CD14-positive monocyte (primary cell): ENCODE measurements at places on chromosomes 7 and 10.

DNA sequence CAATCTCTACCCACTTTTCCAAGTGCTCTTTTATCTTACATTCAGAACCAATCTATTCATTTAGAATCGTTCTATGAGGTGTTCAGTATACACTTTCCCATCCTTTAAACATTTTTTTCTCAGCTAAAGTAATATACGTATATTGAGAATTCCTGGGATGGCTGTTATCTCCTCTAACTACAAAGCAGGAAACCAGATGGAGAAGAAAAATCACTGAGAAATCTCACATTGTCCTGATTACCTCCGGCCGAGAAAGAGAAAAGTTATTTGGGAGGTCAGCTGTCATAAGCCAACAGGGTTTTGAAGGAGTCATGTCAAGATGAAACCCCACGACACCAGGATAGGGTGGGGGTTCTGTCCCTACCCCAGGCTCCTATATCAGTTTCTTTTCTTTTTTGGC is 99.2 kb upstream of the KDM7A start:
- H3K4me1 ChIP-seq: no peaks in the 10 kb centered on the region
- no peak for DNase-seq
- no peak overlapping the region for H3K4me3 ChIP-seq
- no peaks in the 10 kb centered on the region for H3K27me3 ChIP-seq
- H3K27ac ChIP-seq: no peak overlapping the region

GRCh38 chr10:23439452-23439960 is 631 bp downstream of the OTUD1 start:
- H3K27me3 ChIP-seq: no peaks in the 10 kb centered on the region
- peak overlapping the region; percentile 43 for H3K27ac ChIP-seq
- DNase-seq: no peak
- H3K36me3 ChIP-seq: peaks cover 16% of the 10 kb centered on the region

- no peaks in the 10 kb centered on the region for H3K4me1 ChIP-seq
- no peak for DNase-seq
Observed at GRCh38 chr10:8481718-8482504, 427.4 kb downstream of the GATA3 start.

DNA sequence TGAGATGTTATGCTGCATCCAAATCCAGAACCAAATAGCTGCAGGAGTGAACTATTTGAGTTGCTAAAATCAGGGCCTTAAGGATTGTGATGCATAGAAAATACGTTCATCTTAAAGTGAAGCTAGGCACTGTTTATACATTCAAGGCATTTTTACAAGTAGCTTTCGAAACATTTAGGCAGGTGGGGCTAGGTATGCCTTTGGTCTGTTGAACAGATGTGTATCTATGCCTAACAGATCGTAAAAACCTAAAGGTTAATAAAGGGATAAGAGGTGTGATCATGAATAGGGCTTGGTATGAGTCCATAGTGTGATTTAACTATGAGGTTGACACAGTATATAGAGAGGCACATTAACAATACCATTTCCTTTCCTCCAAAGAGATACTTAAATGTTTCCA is 262.5 kb downstream of the SEMA3D start:
- no peak overlapping the region for H3K4me3 ChIP-seq
- no peaks in the 10 kb centered on the region for H3K4me1 ChIP-seq
- no peaks in the 10 kb centered on the region for H3K27me3 ChIP-seq

DNA sequence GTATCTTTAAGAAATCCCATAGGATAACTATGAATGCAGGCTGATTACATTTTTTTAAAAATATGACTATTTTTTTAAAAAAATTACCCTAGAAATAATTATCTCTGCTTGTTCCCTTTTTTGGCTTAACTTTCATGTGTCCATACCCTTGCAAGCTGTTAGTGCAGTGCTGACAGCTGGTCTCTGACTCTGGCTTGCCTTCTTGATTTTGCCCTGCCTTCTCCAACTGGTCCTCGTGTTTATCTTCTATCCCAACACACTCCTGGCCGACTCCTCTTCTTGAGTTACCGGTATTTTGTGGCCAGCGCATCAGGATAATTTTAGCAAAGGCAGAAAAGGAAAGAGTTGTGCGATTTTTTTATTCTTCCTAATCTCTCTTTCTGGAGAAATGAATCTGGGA is 111.7 kb upstream of the STARD3NL start:
- H3K4me1 ChIP-seq: no peaks in the 10 kb centered on the region
- no peaks in the 10 kb centered on the region for H3K27me3 ChIP-seq
- no peak for DNase-seq
- no peak overlapping the region for H3K27ac ChIP-seq
- no peak overlapping the region for H3K4me3 ChIP-seq

DNA sequence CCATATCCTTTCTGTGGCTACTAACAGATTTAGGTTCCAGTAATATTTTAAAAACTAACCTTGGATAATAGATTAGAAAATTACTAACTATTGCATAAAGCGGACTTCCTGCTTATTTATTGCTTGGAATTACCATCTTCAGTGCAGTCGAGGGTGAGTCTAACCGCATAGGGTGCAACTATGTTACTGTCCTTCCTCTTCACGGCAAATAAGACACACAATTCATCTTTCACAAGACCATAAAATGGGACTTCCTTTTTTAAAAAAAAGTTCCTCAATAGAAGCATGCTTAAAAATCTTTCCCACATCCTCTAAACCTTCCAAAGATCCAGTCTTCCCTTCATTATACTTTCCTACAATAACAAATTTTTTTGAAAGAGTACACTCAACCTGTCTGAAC is 2.1 kb downstream of the SLC25A40 start:
- H3K36me3 ChIP-seq: peaks cover 5% of the 10 kb centered on the region
- H3K27ac ChIP-seq: no peak overlapping the region
- H3K4me1 ChIP-seq: peaks cover 47% of the 10 kb centered on the region
- peak; percentile 91 for DNase-seq
- no peaks in the 10 kb centered on the region for H3K27me3 ChIP-seq
- H3K4me3 ChIP-seq: peak overlapping the region; percentile 99

DNA sequence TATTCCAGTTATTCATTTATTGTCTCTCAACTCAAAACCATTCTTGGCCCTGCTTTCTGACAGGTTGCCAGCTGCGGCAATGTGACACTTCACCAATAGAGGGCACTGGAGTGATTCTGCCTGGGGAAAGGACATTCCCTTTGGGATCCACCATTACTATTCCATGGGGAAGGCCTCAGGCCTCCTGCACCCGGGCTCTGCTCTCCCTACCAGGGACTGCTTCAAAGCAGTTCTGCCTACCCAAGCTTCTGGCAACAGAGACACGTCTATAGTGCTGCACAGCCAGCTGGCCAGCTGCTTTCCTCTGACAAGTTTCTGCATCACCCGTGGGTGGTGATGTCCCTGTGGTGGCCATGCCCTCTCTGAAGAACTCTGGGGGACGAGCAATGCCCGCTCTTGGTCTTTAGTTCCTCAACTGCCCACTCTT is 163.8 kb downstream of the ELMO1 start:
- DNase-seq: no peak
- peaks cover 29% of the 10 kb centered on the region for H3K4me1 ChIP-seq
- H3K36me3 ChIP-seq: no peaks in the 10 kb centered on the region
- no peak overlapping the region for H3K27ac ChIP-seq
- H3K4me3 ChIP-seq: no peak overlapping the region

GRCh38 chr10:4029866-4030265 is 244.9 kb upstream of the KLF6 start:
- no peak overlapping the region for H3K4me3 ChIP-seq
- H3K36me3 ChIP-seq: no peaks in the 10 kb centered on the region
- no peaks in the 10 kb centered on the region for H3K27me3 ChIP-seq
- no peak for DNase-seq
- H3K27ac ChIP-seq: no peak overlapping the region
- H3K4me1 ChIP-seq: no peaks in the 10 kb centered on the region

DNA sequence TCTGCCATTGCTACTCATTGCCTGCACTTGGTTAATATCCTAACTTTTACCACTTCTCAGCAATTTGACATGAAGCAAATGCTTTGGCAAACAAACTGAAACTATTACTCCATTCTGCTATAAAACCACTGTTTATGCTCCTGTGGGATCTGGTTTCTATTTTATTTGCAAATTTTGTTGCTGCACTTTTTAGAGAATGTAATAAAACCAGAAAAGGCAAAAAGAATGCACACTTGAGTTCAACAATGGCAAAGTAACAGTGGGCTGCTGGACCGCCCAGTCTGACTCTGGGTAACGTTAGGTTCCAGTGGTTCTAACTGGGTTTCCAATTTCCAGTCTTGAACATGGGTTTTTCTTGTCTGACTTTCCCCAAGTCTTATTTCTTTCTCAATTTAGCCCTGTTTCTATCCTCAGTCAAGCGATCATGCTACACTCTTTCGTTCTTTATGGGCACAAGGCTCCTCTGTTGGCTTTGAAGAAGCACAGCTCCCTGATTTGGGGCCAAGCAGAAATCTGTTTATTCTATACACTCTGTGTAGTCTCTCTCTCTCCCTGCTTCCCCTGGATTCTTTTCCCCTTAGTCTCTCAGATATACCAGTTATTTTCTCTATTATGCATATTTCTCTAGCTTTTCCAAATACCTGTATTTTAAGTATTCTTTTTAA is 129.2 kb upstream of the FAM3C start:
- no peaks in the 10 kb centered on the region for H3K27me3 ChIP-seq
- H3K4me3 ChIP-seq: no peak overlapping the region
- no peak for DNase-seq
- H3K36me3 ChIP-seq: no peaks in the 10 kb centered on the region
- no peak overlapping the region for H3K27ac ChIP-seq

GRCh38 chr7:151754142-151754590 is 122.7 kb downstream of the PRKAG2 start:
- H3K27ac ChIP-seq: no peak overlapping the region
- H3K36me3 ChIP-seq: peaks cover 5% of the 10 kb centered on the region
- peak; percentile 37 for DNase-seq
- H3K27me3 ChIP-seq: no peaks in the 10 kb centered on the region
- H3K4me1 ChIP-seq: peaks cover 23% of the 10 kb centered on the region

- peak overlapping the region; percentile 79 for H3K27ac ChIP-seq
- H3K36me3 ChIP-seq: peaks cover 15% of the 10 kb centered on the region
- peaks cover 17% of the 10 kb centered on the region for H3K4me1 ChIP-seq
- no peaks in the 10 kb centered on the region for H3K27me3 ChIP-seq
Observed at GRCh38 chr7:104207348-104207730, 474 bp downstream of the ORC5 start.

- H3K36me3 ChIP-seq: no peaks in the 10 kb centered on the region
- no peaks in the 10 kb centered on the region for H3K27me3 ChIP-seq
- DNase-seq: peak; percentile 37
Observed at GRCh38 chr7:114922652-114923402, 933 bp downstream of the MDFIC start.

DNA sequence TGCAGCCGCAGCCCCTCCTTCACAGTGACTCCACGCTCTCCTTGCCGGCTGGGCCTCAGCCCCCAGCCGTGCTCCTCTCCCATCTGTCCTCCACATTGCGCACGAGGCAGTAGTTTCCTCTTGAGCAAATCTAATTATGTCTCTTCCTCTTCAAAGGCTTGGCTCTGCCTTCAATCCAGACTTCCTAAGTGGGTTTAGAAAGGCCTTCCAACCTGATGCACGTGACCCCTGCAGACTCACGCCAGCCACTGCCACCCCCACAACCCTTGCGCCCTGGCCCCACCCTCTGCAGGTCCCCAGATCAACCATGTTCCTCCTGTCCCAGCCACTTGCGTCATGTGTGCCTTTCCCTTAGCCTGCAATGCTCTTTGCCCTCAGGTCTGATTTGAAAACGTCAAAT is 75.0 kb upstream of the ADAM12 start:
- H3K4me3 ChIP-seq: no peak overlapping the region
- no peaks in the 10 kb centered on the region for H3K4me1 ChIP-seq
- no peaks in the 10 kb centered on the region for H3K36me3 ChIP-seq
- H3K27ac ChIP-seq: no peak overlapping the region
- no peak for DNase-seq

- H3K27ac ChIP-seq: no peak overlapping the region
- DNase-seq: no peak
- no peaks in the 10 kb centered on the region for H3K27me3 ChIP-seq
- H3K36me3 ChIP-seq: no peaks in the 10 kb centered on the region
- H3K4me1 ChIP-seq: no peaks in the 10 kb centered on the region
Observed at GRCh38 chr7:71096351-71096750, 35.6 kb upstream of the GALNT17 start.

- H3K4me1 ChIP-seq: no peaks in the 10 kb centered on the region
- no peak overlapping the region for H3K4me3 ChIP-seq
- no peak overlapping the region for H3K27ac ChIP-seq
- no peak for DNase-seq
Observed at GRCh38 chr7:126570845-126571244, 681.9 kb downstream of the GRM8 start.

- peaks cover 7% of the 10 kb centered on the region for H3K27me3 ChIP-seq
- no peak for DNase-seq
- H3K36me3 ChIP-seq: peaks cover 41% of the 10 kb centered on the region
- peaks cover 7% of the 10 kb centered on the region for H3K4me1 ChIP-seq
- H3K4me3 ChIP-seq: no peak overlapping the region
Observed at GRCh38 chr10:84156009-84156408, 16.7 kb downstream of the GHITM start.

DNA sequence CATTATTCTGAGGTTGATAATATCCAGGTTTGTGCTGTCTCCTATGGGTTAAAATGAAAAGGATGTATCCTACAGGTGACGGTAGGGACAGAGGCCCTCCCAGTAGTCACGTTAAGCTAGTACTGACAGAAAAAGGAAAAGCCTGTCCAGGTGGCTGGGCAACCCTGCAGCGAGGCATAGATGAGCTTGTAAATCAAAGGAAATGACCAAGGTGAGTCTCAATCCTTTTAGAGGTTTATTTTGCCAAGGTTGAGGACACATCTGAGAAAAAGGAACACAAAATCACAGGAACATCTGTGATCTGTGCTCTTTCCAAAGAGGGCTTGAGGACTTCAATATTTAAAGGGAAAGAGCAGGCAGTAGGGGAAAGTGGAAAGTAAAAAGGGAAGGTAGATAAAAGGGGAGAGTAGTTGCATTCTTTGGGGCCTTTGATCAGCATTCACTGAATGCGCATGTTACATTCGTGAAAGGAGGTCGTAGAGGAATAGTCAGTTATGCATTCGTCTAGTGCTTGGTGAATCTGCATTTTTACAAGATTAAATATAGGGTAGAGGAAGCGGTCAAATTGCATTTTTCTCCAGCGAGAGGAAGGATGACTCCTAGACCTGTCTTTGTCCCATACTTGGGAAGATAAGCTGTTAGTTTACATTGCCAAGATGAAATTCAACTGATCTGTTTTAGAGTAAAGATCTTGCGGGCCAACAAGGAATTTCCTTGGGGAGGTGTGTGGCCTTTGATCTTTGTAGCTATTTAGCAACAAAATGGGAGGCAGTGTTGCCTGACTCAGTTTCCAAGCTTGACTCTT is 884 bp upstream of the GSTO1 start:
- H3K36me3 ChIP-seq: peaks cover 20% of the 10 kb centered on the region
- H3K4me1 ChIP-seq: peaks cover 49% of the 10 kb centered on the region
- H3K27me3 ChIP-seq: no peaks in the 10 kb centered on the region
- DNase-seq: no peak
- H3K27ac ChIP-seq: peak overlapping the region; percentile 99

- no peak overlapping the region for H3K4me3 ChIP-seq
- DNase-seq: no peak
- H3K4me1 ChIP-seq: peaks cover 37% of the 10 kb centered on the region
- no peaks in the 10 kb centered on the region for H3K27me3 ChIP-seq
- H3K36me3 ChIP-seq: no peaks in the 10 kb centered on the region
Observed at GRCh38 chr10:127999297-128000129, 92.6 kb downstream of the PTPRE start.

- no peaks in the 10 kb centered on the region for H3K36me3 ChIP-seq
- no peak for DNase-seq
- H3K4me3 ChIP-seq: no peak overlapping the region
- H3K27me3 ChIP-seq: no peaks in the 10 kb centered on the region
- H3K27ac ChIP-seq: no peak overlapping the region
- no peaks in the 10 kb centered on the region for H3K4me1 ChIP-seq
Observed at GRCh38 chr10:100075426-100076220, 6.0 kb downstream of the CPN1 start.
